ENCODE measurements at places on chromosomes 7 and 10.

DNA sequence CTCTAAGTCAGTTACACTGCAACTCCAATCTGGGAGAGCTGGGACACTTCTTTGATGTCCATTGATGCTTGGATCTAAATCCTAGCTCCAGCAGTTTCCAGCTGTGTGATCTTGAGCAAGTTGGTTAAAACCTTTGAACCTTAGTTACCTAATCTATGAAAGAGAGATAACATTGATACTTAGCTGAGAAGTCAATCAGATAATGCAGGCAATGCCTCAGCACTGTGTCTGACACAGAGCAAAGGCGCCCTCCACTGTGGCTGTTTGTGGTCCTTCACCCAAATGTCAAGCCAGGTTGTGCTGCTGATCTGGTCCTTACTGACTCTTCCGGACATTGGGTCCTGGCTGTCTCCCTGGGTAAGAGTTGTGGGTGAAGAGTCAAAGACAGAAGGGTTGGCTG lies 20.2 kb downstream of the DNTT start:
- no peak for DNase-seq

GRCh38 chr10:47062441-47063200 lies 151.4 kb downstream of the PTPN20 start:
- DNase-seq = no peak

DNA sequence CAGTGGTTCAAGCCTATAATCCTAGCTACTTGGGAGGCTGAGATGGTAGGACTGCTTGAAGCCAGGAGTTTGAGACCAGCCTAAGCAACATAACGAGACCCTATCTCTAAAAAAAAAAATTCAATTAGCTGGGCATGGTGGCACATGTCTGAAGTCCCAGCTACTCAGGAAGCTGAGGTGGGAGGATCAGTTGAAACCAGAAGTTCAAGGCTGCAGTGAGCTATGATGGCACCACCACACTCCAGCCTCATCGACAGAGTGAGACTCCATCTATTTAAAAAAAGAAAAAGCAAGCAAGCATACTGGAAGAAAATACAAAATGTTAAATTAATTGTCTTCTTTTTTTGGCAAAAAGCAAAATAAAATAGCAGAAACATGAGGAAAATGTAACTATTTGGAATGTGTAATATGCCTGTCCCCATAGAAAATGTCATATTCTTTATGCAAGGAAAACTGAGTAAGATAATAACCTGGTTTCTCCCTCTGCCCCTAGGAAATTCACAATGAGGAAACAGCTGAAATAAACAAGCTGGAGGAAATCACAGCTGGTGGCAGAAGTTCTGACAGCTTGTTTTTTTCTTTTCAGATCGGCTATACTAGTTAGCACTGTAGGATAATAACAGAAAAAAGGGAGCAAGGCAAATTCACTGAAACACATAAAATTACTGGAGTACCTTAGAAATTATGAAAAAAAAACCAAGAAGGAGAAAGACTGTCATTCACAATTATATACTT lies 48.5 kb downstream of the HERPUD2 start:
- DNase-seq = no peak

DNA sequence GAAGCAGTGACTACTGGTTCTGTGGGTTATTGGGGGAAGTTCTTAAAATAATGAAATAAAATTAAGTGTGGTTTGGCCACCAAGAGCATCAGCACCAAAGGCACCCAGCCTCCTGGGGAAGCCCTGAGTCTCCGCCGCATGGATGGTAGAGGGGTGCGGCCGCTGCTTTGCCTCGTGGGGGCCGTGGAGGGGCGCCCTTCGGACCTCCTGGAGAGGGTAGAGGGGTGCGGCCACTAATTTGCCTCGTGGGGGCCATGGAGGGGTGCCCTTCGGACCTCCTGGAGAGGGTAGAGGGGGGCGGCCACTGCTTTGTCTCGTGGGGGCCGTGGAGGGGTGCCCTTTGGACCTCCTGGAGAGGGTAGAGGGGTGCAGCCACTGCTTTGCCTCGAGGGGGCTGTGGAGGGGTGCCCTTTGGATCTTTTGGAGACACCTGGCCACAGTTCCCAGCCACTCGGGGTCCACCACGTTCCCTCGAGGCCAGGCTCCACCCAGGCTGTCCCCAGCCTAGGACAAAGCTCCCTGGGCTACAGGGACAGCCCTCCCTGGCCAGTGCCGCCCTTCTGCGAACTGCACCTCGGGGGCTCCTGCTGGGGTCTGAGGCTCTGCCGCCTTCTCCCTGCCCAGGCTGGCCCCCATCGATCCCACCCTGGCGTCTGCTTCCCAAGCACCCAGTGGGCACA lies 535.1 kb downstream of the PTPRN2 start:
- DNase-seq = no peak

- DNase-seq = no peak
Observed at GRCh38 chr10:44087403-44087802, 297.5 kb downstream of the CXCL12 start.

GRCh38 chr7:120856621-120857352 lies 1.2 kb downstream of the TSPAN12 start:
- no peak for DNase-seq

GRCh38 chr7:47338026-47338425 lies 243.9 kb downstream of the TNS3 start:
- no peak for DNase-seq

DNA sequence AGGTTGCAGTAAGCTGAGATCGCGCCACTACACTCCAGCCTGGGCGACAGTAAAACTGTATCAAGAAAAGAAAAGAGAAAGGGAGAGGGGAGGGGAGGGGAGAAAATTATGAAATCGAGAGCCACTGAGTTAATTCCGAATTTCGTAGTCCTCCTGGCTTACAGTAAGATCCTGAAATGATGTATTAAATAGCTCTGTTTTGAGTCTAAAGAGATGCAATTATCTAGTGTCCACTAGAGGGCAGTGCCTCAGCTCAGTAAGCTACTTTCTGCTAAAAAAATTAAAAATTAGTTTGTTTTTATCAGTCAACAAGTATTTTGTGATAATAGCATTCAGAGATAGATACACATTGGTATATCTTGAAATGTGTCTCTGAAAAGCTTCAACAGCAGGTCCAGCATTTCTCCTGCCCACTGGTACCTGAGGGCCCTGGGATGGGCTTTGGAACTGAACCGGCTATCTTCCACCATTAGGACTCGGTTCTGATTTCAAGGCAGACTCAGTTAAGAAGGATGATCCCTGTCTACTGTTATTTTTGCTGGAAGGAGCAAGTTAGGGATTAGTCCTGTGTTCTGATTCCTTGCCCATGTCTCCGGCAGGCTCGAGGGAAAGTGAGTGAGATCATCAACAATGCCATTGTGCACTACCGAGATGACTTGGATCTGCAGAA lies 19.5 kb downstream of the TSPAN33 start:
- no peak for DNase-seq

- DNase-seq = no peak
Observed at GRCh38 chr10:83166344-83166743, 973.0 kb upstream of the GHITM start.

GRCh38 chr10:97765201-97765600 lies 6.6 kb downstream of the SFRP5 start:
- DNase-seq = no peak

- no peak for DNase-seq
Observed at GRCh38 chr10:11411926-11412545, 199.4 kb downstream of the USP6NL start.

GRCh38 chr10:128036746-128037543 lies 89.3 kb downstream of the MKI67 start:
- DNase-seq = no peak

- DNase-seq = no peak
Observed at GRCh38 chr10:86311190-86311589, 55.4 kb downstream of the GRID1 start.

DNA sequence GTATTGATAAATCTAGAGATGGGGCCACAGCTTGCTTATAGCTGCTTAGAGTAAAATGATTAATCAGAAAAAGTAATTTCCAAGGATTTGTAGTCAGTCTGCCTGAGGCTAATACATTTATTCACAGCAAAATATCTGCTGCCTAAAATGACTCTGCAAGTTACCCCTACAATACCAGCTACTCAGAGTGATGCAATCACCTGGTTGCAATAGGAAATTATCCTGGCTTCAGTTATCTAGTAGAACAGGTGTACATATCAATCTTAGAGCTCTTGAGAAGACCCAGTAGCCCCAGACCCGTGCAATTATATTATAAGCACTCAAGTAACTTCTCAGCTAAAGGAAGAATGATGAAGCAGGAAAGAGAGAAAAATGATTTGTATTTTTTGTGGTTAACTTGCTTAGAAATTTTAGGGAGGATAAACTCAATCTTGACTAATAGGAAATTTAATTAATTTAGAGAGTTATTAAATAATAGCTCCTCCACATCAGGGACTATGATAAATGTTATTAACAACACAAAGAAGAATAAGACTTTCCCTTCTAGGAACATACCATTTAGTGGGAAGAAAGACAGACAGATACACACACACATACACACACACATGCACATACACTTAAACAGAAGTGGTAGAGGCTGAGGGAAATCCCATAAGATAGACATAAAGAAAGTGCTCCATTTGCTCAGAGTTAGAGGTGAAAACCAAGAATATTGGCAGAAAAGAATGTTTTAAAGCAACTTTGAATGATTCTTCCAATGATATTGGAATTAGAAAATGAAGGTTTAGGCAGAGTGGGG lies 140.4 kb upstream of the PRSS1 start:
- no peak for DNase-seq

DNA sequence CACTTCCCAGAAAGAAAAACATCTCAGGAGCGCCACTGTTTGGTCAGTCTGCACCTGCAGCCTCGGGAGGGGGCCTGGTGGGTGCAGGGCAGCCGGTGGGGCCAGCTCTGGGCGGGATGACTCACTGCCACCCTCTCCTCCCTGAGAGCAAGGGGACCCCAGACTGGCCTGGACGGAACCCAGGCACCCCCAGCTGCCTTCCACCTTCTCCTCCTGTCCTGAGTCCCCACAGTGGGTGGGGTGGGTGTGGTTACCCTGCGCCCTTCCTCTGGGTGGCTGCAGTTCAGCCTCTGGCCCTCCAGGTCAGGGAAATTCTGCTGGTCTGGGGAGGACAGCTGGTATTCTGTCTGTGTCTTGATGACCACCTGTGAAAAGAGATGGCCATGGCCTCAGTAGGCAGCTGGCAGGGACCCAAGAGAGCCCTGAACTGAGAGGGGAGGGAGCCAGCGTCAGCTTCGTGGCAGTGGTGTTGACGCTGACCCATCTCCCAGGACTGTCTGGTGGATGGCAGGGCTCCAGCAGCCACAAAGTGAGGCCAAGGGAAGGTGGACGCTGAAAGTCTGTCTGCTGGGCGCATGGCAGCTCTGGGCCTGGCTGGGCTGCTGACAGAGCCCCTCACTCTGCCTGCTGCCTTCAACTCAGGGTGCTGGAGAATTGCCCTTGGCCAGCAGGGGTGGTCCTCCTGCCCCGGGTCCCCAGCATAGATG lies 8.9 kb downstream of the CALY start:
- no peak for DNase-seq

DNA sequence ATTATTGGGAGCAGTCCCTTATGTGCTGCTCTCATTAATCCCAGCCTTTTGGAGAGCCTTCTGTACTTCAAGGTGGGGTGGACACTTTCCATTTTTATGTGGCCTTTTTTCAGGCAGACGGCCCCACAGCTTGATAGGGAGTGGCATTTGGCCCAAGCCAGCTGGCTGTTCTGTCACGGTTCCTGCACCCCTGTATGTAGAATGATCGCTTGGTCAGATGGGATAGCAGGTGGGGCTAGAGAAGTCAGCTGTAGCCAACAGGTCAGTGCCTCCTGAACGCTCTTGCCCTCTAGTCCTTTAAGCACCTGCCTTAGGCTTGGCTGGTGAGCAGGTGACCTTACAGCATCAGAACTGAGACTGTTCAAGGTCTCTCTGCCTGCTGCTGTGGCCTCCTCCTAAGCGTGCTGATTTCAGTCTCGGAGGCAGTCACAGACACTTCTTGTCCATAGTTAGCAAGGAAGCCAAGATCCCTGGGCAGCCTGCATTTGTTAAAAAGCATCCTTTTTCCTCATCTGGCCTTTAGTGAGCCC lies 95.3 kb downstream of the LRRC4 start:
- no peak for DNase-seq

DNA sequence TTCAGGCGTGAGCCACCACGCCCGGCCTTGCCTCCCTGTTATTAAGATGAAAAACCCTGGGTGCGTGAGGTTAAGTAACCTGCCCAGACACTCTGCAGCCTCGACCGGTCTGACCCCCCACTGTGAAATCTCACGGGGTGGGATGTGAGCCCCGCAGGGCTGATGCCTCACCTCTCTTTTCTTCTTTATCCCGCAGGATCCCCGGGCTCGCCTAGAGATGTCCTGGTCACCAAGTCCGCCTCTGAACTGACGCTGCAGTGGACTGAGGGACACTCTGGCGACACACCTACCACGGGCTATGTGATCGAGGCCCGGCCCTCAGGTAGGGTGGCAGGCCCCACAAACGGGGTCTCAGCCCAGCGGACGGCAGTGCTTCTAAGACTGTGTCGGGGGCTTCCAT lies 461.1 kb upstream of the FOXK1 start:
- no peak for DNase-seq

DNA sequence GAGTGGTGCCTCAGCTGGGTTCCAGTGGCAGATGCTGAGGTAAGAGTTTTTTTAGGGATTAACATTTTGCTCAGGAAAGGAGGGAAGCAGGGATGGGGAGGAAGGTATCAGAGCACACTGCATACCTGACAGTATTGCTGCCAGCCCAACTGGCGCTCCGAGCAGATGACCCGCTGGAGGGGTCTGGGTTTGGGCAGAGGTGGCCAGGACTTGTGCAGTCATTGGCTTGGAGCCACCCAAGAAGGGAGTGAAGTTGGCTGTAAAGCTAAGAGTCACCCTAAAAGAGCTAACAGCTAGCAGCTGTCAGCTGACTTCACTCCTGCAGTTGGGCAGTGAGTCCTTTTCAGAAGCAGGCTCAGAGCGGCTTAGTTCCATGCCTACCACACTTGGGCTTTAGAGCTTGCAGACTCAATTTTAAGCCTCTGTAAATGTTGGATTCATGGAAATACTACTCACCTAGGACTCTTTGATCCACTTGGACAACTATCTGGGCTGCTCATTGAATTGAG lies 5.8 kb upstream of the ARHGAP22 start:
- DNase-seq = no peak

- no peak for DNase-seq
Observed at GRCh38 chr10:114874827-114875411, 53.3 kb downstream of the FHIP2A start.

DNA sequence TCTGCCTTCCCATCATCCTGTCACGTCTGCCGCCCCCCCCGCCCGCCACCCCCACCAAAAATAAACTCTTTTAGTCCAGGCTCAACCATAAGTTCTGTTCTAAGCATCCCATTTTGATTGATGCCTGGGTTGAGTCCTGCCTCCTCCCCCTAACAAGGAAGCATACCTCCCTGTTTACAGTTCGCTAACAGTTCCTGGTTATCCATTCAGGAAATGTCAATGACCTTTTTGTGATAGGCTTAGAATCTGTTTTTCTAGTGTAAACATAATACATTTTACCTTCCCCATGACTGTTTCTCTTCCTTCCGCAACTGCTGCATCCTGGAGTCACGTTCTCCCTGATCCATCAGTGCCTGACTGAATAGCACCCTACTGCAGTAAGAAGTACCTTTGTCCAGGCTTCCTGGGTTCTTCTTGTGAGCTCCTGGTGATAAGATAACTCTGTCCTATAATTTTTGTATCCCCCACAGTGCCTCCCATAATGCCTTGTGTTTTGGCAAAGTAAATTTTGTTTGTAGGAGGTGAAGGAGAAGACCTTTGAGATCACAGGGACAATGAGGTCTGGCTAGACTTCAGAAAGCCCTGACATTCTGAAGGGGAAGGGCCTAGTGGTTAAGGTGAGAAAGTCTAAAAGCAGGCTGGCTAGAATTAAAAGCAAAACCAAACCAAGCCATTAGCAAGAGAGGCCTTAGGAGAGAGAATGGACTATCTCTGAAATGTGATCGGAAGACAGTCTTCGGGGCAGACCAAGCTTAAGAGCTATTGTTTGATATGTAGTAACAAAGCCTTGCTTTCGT lies 7.3 kb downstream of the AGFG2 start:
- no peak for DNase-seq

All from esophagus squamous epithelium (tissue), 5 donors.